ENCODE measurements at places on chromosomes 6 and 20. TPM values are rescaled to one million over a fixed set of nuclear protein-coding genes. Genes with fewer than 3 reads are reported as not detected.

The OPRM1 gene
- total RNA-seq = not detected

DNA sequence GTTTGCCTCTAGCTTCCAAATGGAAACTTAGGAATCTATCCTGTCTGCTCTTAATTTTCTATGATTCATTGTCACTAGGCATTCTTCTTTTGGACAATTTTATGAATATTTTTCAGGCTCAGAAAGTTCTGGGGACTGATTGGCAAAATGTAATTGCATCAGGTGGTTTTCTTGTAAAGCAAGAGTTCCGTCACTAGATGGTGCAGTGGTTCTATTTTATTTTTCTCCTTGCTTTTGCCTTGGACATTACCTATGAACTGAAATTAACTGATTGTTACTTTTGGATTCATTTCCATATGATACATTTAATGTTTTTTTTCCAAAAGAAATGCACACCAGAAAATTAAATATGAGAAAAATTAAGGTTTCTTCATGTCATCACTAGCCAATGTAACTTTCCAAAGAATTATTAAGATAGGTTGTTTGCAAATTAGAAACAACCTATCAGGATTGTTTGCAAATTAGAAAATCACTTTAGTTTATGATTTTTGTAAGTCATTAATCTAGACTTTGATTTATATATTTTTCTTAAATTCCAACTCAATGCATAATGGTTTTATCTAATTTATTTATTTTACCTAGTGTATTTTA is 48.0 kb downstream of the TMEM170B start:
- DNase-seq = no peak

DNA sequence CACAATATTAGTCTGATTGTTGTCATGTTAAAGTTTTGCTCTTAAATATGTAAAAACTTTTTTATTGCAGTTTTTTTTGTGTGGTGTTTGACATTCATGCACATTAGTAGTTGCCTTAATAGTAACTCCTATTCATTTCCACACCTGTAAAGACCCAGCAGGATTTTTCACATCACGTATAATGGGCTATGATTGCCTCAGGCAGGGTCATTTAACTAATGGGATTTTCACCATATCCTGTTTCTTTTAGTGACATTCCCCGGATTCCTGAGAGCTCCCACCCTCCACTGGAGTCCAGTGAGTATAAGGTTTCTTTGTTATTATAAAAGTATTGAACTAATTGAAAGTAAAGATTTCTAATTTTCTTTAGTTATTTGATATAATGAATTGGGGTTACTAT is 359.2 kb downstream of the RIMS1 start:
- no peak for DNase-seq

- no peak for DNase-seq
Observed at GRCh38 chr6:147227770-147228320, 23.6 kb downstream of the STXBP5 start.

- no peak for DNase-seq
Observed at GRCh38 chr6:89942601-89943000, 48.3 kb downstream of the GJA10 start.

- DNase-seq = no peak
Observed at GRCh38 chr6:164322533-164322932, 908.0 kb downstream of the QKI start.

Data from pancreas (tissue), 10 donors.